CD4-positive, alpha-beta T cell treated with Interleukin-17A for 1 hour (primary cell): ENCODE measurements at places on chromosomes 13 and 19.

GRCh38 chr19:33201886-33202545, 7.9 kb downstream of the LRP3 start:
- no peak for DNase-seq

DNA sequence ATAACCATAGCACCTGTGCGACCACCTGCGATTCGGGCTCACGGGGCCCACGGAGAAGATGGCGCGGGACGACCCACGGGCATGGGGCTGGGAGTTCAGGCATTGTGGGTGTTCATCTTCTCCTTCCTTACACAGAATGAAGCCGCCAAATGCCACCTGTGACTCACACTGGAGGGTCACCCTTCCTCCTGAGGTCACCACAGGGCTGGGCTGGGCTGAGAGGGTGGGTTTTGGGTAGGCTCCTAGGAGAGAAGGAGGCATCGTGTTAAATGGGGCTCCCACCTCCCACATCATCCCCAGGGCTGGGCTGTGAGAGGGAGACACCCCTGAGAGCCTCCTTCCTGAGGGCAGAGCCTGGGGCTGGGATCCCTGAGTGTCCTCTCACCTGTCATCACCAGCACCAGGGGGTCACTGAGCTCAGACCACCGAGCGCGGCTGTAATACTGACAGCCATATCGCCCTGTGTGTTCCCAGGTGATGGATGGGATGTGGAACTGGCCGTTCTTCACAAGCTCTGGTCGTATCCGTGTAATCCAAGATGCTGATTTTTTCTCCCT, 1.4 kb downstream of the LILRB2 start:
- DNase-seq: no peak

DNA sequence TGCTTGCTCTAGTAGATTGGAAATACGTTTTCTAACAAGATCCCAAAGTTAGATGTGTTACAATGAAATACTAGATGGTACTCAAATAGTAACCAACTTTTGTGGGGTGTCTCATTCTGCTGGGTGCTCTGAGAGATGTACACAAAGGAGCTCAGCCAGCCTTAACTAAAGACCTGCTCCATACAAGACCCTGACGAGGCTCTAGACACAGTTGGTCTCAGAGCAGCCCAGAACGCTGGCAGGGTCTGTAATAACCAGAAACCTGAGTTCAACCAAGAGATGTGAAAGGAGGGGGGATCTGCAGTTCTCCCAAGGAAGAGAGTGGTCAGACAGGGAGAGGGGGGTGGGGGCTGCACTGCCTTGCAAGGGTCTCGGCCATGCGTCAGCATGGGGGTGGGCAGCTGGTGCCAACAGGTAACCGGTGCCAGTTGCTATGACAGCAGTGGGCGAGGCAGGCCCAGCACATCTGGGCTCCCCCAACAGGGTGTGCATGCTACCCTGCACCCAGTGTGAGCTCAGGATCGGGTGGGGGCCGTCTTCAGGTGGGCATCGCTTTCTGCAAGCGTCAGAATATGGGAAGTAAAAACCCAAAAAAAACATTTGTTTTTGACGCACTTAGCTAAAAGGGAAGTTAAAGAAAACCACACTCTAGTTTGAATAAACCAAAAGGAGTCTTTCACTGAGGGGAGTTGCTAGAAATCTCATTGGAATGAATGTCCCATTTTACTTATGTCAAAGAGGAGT, 68.0 kb upstream of the GPR183 start:
- peak; percentile 67 for DNase-seq

DNA sequence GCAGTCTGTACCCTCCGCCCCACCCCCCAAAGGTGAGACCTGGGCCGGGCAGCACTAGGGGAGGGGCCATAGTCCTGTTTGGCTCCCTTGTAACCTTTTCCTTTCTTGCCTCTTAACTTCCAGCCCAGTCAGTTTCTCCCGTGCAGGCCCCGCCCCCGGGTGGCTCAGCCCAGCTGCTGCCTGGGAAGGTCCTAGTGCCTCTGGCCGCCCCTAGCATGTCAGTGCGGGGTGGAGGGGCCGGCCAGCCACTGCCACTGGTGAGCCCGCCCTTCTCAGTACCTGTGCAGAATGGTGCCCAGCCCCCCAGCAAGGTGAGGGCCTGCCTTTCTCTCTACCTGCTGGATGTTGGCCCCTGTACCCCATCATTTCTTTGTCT, 10.5 kb upstream of the PRR19 start:
- no peak for DNase-seq

- peak; percentile 14 for DNase-seq
These were observed 2.2 kb downstream of the PNMA8B start for GRCh38 chr19:46493236-46494145.

DNA sequence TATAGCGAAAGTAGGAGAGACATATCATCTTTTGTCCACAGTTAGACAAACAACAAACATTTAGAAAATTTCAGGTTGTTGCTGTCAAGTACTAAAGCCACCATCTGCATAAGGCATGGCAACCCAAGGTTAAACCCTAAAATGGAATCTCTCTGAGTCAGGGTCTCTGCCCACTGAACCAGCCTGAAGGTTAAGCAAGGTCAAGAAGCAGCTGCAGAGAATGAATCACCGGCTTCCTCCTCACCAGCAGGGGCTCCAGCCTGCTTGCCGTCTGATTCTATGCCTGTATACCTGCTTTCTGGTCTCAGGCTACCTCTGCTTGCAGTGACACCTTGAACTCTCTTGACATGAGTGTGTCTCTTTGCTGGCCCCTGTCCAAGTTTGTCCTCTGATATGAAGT, 726.2 kb upstream of the SGCG start:
- DNase-seq: no peak

- no peak for DNase-seq
These were observed 57.5 kb downstream of the CPAMD8 start for GRCh38 chr19:16969135-16969534.

DNA sequence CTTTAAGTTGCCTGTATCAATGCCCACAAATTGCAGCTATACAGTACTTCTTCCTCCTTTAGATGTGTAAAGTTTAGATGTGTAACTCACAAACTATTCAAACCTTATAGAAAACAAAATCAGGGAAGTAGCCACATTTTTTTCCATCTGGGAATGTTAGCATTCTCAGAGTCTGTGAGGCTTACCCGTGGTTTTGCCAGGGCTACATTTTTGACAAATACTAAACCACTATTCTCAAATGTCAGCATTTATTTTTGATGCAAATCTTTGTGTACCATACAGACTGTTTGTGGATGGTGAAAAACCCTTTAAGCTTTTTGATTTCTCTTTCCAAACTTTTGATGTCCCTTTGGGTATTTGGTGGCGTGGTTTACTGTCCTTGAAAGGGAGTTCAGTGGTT, 216.4 kb downstream of the POSTN start:
- DNase-seq: no peak

DNA sequence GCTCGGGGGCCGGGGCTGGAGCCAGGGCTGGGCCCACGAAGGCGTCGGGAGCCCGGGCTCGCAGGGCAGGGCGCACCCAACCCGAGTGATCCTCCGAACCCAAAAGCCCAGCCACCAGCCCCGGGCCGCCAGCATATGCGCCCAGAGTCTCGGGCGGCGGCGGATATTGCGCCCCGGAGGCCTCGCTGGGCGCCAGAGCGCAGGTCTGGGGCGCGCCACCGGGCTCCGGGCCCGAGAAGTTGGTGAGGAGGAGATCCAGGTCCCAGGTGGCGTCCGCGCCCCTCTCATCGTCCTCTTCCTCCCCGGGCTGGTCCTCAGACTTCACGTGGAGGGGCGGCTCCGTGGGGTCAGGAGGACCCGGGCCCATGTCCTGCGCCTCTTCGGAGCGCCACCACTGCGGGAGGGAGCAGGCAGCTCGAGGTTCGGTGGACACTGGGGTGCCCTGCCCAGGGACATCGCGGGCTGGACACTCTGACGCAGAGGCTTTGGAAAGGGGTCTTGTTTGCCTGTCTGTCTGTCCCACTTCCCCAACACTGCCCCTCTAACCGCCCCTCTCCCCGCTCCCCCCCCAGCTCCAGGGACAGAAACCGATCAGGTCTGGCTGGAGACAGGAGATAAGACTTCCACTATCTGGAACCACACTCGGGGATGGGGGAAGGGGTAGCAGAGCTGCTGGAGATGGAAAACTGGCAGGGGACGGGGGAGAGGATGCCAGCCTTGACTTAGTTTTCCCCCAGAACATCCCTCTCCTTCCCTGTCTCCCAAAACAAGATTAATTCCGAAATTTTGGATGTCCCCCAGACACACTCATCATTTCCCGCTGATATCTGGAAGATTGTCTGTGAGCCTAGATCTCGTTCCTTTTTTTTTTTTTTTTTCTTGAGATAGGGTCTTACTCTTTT, 1.0 kb downstream of the KLF1 start:
- no peak for DNase-seq

DNA sequence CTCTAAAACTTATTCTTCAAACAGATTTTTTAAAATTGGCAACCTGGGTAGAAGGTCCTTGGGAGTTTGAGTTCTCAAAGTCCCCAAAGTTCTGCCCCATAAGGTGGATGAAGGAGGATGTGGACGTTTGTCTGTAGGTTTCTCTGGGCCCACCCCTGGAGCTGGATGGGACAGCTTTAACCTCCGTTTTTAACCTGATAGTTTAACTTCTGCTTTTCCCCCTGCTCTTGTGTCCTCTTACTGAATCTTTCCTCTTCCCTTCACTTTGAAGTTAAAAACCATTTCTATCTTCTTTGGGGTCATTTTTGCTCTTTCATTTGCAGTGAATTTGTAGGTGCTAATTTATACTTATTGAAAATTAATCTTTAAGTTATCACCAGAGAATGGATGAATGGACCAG, 79.1 kb downstream of the ESD start:
- no peak for DNase-seq

DNA sequence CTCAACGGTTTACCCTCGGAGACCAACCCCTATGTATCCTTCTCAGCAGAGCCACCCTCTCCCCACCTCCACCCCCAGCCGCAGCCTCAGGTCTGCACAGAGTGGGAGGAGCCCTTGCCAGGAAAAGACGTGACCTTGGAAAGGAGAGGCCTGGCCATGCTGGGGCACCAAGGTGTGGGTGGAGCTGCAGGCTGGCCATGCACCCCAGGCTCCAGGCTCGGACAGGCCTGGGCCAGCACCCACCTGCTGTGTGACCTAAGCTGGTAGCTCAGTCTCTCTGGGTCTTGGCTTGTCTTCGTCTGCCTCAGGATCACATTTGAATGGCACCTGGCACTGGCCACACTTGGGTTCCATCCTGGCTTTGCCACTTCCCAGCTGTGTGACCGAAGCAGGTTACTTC, 29.5 kb downstream of the CCDC8 start:
- DNase-seq: no peak

- no peak for DNase-seq
These were observed 2.9 kb upstream of the ZNF304 start for GRCh38 chr19:57348136-57348535.

- DNase-seq: no peak
These were observed 39.8 kb upstream of the SLC15A1 start for GRCh38 chr13:98792321-98792720.

GRCh38 chr19:49932041-49932451, 2.7 kb upstream of the NUP62 start:
- no peak for DNase-seq

DNA sequence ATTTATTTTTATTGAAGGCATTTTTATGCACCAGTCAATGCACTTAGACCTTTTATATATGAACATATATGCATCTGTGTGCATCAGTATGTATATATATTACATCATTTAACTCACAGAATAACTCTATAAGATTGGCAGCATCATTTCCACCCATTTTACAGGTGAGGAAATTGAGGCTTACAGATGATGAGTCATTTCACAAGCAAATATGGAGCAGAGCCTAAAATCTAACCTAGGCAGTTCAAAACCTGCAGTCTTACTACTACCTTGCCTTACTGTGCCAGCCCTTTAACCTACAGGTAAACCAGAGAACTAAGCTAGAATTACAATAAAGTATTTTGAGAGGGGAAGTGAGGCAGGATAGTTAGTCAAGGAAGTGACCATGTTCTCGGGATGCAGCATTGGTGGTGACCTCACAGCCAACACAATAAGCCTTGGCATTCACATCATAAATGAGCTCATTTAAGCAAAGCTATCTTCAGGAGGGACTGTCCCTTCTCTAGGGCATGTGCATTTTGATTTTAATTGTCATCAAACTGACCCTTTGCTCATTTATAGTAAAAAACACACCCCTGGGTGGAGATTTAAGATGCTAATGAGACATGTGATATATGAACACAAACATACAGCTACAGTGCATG, 274.3 kb downstream of the DCLK1 start:
- DNase-seq: no peak

GRCh38 chr19:28444362-28444761, 768.6 kb downstream of the UQCRFS1 start:
- DNase-seq: no peak

DNA sequence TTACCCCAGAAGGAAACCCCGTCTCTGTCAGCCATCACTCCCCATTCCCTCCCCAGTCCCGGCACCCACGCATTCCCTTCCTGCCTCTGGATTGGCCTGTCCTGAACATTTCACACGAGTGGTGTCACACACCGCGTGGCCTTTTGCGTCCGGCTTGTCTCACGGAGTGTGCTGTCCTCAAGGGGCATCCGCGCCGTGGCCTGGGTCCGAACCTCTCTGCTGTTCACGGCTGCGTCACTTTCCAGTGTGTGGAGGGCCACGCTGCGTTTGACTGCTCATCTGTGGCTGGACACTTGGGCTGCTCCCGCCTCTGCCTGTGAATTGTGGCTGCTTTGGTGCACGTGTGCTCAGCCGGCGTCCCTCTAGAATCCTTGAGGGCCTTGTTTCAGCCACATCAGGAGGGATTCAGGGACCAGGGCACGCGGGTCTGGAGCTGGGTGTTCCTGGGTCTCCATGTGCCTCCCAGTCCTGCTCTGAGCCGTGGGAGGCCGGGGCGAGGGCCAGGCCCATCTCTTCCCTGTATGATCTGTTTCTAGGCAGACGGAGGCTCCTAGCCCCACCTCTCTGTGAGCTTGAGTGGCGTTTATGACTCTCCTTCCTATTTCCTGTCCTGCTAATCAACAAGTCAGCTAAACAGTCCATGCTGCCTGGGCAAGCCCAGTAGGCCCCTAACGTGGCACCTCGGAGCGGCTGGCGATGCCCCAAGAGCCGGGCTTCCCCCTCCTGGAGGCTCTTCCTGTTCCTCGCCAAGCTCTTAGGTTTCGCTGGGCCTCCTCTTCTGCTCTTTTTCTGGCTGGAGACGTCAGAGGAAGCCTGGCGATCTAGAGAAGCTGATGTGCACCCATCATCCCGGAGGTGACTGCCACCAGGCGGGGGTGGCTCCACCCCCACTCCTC, 8.1 kb downstream of the STK11 start:
- peak; percentile 77 for DNase-seq

DNA sequence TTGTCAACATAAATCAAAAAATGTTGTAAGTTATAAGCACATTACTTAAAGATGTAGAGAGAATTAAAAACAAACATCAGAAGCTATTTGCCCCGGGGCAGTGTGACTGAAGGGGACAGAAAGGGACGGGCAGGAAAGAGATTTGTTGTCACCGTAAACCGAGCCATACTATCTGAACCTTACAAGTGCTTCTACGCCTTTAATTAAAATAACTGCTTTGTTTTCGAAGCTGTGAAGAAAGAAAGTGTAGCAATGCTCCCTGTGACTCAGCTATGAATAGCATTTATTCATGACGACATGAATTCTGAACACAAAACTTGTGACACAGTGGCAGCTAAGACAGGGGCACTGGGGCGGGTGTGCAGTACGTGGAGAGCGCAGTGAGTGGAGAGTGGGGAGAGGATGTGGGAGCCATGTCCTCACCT, 30.0 kb downstream of the ZNF787 start:
- DNase-seq: no peak
